Activated CD4-positive, alpha-beta memory T cell treated with anti-CD3 and anti-CD28 coated beads, Interleukin-2, amount 10 ng/mL, durations not matched to agents 7 days and 5 days (primary cell): ENCODE measurements at places on chromosomes 7 and 10. TPM values are rescaled to one million over a fixed set of nuclear protein-coding genes. Genes with fewer than 3 reads are reported as not detected.

Gene SPDYE1
- total RNA-seq = not detected

Gene OGDHL
- not detected for total RNA-seq

Gene ABI1
- 78.4 TPM for total RNA-seq

Gene GIMAP1
- 21.0 TPM for total RNA-seq

Gene PURB
- total RNA-seq = 29.3 TPM

Gene NOD1
- total RNA-seq = 19.6 TPM

Gene RPS24
- 1,323 TPM for total RNA-seq

Gene TSPAN14
- 136 TPM for total RNA-seq
